HFF-Myc (cell line): ENCODE measurements at places on chromosomes 6 and 20.

GRCh38 chr6:41346441-41346840 lies 11.0 kb downstream of the NCR2 start:
- no peak for DNase-seq

GRCh38 chr20:44188752-44189151 lies 1.8 kb upstream of the JPH2 start:
- no peak for DNase-seq

DNA sequence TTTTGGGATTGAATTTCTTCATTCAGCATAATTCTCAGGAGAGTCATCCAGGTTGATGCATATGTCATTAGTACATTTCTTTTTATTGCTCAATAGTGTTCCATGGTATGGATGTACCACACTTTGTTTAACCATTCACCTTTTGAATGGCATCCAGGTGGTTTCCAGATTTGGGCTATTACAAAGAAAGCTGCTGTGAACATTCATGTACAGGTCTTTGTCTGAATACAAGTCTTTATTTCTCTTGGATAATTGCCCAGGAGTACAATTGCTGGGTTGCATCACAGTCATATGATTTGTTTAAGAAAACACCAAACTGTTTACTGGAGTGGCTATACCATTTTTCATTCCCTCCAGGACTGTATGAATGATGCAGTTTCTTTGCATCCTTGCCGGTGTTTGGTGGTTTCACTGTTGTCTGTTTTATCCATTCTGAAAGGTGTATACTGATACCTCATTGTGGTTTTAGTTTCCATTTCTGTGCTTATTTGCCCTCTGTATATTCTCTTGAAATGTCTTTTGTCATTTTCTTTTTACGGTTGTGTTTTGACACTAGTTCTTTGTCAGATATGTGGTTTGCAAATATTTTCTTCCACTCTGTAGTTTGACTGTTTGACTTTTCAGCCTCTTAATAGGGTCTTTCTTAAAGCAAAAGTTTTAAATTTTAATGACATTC lies 8.8 kb downstream of the CDKAL1 start:
- DNase-seq = peak; percentile 57

DNA sequence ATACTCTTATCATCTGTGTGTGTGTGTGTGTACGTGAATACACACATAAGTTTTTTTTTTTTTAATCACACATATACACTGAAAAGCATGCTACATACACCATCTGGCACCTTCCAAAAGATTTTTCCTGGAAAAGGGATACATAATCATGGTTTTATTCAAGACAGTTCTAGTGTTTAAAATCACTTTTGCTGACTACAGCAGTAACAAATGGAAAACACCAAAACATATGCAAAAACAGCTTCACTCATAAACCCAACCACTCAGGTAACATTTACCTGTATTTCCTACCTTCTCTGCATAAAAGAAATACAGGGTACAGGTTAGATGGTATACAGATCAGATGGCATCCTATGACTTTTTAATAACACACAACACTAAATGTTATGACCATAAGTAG lies 2.5 kb downstream of the SNX14 start:
- no peak for DNase-seq

DNA sequence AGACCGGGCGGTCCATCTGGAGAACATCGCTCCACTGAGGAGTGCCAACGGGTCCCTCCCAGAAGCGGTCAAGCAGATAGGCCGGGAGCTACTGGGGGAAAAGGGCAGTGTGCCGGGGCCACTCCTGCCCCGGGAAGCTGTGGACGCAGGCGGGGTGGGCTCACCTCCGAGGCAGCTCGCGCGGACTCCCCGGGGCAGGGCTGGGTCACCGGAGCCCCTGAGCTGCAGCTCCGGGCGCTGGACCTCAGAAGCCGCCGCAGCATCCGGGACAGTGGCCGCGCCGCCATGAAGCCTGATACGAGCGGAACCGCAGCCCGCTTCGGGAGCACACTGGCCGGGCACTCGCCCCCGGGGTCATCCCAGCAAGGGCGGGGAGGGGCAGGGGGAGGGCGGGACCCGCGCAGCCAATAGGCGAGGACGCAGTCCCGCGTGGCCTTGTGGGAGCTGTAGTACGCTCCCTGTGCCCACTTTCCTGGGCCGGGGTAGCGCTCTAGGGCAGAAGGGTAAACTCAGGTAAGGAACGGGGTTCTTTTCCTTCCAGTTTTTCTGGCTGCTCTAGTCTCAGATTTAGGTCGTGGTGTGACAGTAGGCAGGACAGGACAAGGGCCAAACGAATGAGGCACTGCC lies at the start of gene MOCS1:
Gene MOCS1 (minus strand): TSS at position 332 of the 627 bp plus-strand sequence. CDS start 45 bp downstream, at position 287.
- DNase-seq = no peak

GRCh38 chr6:135910790-135911618 lies 59.5 kb downstream of the PDE7B start:
- DNase-seq = no peak

- DNase-seq = no peak
Measured at GRCh38 chr20:41355598-41356203, 10.9 kb downstream of the EMILIN3 start.

DNA sequence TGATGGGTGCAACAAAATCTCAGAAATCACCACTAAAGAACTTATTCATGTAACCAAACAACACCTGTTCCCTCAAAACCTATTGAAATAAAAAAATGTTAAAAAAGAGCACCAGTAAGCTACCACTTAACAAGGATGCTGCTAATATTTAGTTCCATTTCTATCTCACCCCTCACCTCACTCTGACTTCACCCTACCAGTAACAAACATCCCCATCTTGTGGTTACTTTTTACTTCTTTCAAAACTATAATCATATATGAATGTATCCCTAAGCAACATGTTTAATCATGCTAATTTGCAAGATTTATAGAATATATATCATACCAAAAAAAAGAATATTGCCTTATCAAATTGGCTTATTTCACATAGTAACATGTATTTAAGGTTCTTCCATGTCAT lies 27.4 kb upstream of the SLC24A3 start:
- DNase-seq = no peak

- no peak for DNase-seq
Measured at GRCh38 chr20:10652185-10652584, 21.6 kb downstream of the JAG1 start.

DNA sequence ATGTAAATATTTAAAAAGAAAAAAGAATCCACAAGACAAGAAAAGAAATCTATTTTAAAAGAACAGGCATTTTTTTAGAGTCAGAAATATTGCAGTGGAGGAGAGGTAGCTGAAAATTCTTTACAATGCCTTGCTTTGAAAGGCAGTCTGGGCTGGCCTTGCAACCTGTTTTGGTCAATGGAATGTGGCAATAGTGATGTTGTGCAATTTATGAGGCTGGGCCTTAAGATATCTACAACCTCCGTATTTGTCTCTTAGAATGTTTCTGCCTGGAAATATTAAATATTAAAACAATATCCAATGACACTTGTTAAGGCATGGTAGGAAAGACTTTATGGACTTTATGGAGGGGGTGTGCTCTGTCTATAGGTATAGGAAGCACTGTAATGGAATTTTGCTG lies 14.8 kb upstream of the SCGN start:
- no peak for DNase-seq

- DNase-seq = peak; percentile 100
Measured at GRCh38 chr6:26285143-26286134, 79.6 kb upstream of the BTN3A2 start.

- no peak for DNase-seq
Measured at GRCh38 chr6:116111552-116112528, 11.2 kb downstream of the NT5DC1 start.

DNA sequence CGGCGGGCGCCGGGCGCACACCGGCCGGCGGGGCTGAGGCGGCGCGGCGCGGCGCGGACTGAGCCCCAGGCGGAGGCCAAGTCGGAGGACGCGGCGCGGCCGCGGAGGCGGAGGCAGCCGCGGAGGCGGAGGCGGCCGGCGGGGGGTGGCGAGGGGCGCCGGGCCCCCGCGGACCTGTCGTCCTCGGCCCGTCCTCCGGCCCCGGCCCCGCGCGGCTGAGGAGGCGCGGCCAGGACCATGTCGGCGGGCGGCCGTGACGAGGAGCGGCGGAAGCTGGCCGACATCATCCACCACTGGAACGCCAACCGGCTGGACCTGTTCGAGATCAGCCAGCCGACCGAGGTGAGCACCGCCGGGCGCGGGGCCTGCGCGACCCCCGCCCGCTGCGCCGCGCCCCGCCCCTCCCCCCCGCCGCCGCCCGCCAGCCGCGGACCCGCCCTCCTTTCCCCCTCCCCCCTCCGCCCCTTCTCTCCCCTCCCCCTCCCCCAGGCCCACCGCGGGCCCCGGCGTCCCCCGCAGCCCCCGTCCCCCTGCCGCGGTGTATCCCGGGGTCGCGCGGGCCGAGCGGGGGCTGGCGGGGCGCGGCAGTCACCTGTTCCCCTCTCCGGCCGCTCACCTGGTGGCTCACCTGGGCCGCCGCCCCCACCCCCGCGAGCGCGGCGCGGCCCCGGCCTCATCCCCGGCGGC lies at the start of gene AFDN:
Gene AFDN (plus strand): TSS at position 16 of the 687 bp plus-strand sequence. CDS start 222 bp downstream, at position 238.
- DNase-seq = no peak

DNA sequence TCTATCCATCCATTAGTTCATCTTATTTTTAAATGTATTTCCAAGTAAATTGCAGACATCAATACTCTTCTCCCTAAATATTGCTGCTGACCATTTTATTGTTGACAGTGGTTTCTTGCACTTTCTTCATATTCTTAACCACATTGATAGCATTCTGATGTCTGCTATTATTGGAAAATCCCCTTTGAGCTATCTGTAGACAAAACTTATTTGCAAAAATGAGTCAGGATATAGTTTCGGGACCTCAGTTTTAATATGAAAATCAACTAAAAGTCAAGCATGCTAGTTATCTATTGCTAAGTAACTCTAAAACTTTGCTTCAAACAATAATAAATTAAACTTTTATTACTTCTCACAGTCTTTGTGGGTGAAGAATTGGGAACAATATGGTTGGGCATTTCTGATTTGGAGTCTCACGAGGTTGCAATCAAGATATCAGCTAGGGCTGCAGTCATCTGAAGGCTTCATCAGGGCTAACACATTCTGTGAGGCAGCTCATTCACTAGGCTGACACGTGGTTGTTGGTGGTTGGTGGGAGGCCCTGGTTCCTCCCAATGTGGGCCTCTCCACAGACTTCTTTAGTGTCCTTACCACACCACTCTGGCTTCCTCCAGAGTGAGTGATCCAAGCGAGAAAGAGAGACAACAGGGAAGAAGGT lies 32.7 kb downstream of the CD109 start:
- no peak for DNase-seq

- no peak for DNase-seq
Measured at GRCh38 chr20:58997141-58997770, 9.8 kb downstream of the CTSZ start.

- DNase-seq = no peak
Measured at GRCh38 chr20:1310071-1310470, 18.9 kb downstream of the SDCBP2 start.

DNA sequence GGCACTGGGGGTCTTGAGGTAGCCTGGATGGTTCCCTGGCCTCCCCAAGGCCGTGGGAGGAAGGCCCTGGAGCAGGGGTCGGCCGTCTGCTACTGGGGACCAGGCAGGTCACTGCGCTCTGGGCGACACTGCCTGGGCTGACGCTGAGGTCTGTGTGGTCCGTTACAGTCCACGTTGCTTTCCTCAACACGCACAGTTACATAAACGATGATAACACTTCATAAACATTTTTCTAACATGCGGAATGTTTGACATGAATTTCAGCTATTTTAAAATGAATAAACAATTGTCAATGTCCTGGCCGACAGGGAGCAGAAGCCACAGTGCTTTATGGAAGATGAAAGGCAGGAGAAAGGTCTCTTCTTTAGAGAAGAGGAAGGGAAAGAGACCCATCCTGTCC lies 10.2 kb upstream of the RBBP8NL start:
- no peak for DNase-seq

DNA sequence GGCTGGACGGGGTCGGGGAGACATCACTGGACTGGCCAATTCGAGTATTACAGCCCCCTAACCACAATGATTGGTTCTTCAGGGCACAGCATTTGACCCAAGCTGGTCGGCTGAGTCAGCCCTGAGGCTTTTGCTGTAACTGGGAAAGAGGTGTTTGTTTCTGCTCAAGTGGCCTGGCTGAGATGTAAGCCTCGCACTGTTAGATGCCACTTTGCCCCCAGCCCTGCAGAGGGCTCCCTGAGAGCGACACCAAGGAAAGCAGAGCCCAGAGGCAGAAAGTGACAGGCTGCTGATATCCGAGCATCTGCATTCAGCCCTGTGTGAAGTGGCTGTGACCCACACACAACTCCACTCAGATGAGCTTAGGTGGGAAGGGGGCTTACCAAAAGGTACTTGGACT lies 19.4 kb downstream of the ERGIC3 start:
- DNase-seq = peak; percentile 11

DNA sequence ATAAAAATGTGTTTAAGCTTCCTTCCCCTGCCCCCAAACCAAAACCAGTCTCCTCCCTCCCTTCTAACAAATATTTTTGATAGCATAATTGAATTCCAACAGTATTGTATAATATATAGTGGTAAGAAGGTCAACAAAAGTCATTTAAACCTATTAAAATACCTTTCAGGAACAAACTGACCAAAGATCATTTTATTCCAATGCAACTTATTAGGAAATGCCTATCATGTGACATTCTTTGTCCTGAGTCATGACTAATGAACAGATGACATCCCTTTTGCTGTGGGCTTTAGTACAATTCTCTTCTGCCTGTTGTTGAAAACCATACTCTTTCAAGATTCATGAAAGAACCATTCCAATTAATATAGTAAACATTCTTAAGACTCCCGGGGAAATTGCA lies 51.5 kb upstream of the TRAF3IP2 start:
- no peak for DNase-seq

DNA sequence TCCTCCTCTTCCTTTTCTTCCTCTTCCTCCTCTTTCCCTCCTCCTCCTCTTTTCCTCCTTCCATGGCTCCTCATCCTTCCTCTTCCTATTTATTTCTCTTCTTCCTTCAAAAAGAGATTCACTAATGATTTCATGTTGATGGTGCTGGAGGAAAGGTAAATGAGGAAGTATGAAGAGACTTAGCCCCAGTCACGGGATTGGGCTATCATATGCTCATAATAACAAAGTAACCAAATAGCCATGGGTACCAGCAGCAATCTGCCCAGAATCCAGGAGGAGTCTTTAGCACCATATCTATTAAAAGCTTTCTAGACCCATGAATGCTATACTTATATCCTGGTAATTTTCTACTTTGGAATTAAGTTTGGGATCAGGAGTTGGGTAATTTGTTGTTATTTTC lies 910.9 kb upstream of the MAP3K7 start:
- DNase-seq = no peak

DNA sequence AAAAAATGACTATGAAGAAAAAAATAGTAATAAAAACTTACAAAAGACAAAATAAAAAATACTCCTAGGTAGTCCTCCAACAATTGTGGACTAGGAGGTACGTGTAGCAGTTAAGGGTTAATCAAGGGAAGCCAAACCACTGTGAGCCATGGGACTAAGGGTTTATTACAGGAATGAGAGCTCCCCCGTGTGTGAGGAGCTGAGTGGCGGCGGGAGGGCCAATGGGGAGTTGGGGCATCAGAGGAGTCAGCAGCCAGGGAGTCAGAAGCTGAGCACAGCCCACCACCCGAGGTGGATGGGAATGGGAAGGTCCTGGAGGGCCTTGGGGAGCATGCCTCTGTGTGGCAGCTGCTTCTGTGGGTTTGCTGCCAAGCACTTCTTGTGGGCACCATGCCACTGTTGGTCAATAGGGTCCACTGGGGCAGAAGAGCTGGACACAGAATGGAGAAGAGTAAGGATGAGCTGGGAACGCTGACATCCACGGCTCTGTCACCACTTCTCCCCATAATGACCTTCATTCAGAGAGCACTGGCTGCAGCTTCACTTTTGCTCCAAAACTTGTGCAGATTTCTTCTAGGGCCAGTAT lies 373.3 kb downstream of the CDKAL1 start:
- DNase-seq = no peak
